ENCODE measurements at places on chromosomes 13 and 19.
A peak's percentile ranks its signal among the peaks of the same experiment; 100 is the strongest.

GRCh38 chr19:53655042-53655665, 23.4 kb downstream of the DPRX start:
- DNase-seq: no peak

DNA sequence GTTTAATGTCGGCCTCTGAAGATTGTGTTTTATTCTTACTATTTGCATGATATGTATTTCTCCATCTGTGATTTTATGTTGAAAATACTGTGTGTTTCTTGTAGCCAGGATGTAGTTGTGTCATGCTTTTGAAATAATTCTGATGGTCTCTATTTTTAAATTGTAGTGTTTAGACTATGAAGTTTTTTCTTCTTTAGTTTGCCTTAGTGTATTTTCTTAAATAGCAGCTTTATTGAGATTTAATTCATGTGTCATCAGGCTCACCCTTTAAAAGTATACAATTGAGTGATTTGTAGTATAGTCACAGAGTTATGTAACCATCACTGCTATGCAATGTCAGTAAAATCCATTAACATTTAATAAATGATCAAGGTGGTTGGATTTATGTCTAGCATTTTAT, 74.5 kb downstream of the PCCA start:
- no peak for DNase-seq

GRCh38 chr19:19342086-19343015, 21.7 kb downstream of the MAU2 start:
- no peak for DNase-seq

- DNase-seq: no peak
Observed at GRCh38 chr19:2726904-2727639, 5.9 kb upstream of the DIRAS1 start.

DNA sequence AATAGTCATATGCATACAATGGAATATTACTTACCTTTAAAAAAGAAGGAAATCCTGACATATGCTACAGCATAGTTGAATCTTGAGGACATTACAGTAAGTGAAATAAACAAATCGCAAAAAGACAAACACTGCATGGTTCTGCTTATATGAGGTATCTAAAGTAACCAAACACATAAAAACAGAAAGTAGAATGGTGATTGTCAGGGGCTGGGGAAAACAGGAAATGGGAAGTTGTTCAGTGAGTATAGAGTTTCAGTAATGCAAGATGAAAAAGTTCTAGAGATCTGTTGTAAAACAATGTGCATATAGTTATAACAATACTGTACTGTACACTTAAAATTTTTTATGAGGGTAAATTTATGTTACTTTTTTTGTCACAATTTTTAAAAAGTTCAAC, 219.4 kb downstream of the KLF5 start:
- DNase-seq: no peak

- no peak for DNase-seq
Observed at GRCh38 chr13:73943965-73944233, 190.3 kb downstream of the KLF12 start.

- no peak for DNase-seq
Observed at GRCh38 chr19:52227196-52227940, 37.5 kb downstream of the PPP2R1A start.

DNA sequence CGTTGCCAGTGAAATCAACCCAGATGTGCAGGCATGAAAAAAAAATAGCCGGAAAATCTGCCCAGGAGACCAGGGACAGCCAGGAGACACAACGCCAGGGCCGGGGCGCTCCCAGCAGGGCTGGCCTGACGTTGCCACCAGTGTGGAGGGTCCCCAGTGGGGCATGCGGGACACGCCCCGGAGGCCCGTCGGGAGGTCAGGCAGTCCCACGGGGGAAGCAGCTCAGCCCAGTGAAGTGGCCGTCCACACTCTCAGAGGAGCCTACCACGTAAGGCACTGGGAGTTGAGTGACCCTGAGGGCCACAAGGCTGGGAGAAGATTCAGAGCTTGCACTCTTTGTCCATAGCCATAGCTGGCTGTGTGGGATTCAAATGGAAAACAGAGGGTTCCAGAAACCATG, 53.2 kb upstream of the GAS6 start:
- DNase-seq: no peak

GRCh38 chr13:31742097-31742734, 2.9 kb downstream of the RXFP2 start:
- DNase-seq: peak; percentile 4

GRCh38 chr19:16429066-16429758, 42.6 kb downstream of the EPS15L1 start:
- DNase-seq: no peak

- no peak for DNase-seq
Observed at GRCh38 chr19:16001481-16002312, 52.9 kb downstream of the OR10H4 start.

DNA sequence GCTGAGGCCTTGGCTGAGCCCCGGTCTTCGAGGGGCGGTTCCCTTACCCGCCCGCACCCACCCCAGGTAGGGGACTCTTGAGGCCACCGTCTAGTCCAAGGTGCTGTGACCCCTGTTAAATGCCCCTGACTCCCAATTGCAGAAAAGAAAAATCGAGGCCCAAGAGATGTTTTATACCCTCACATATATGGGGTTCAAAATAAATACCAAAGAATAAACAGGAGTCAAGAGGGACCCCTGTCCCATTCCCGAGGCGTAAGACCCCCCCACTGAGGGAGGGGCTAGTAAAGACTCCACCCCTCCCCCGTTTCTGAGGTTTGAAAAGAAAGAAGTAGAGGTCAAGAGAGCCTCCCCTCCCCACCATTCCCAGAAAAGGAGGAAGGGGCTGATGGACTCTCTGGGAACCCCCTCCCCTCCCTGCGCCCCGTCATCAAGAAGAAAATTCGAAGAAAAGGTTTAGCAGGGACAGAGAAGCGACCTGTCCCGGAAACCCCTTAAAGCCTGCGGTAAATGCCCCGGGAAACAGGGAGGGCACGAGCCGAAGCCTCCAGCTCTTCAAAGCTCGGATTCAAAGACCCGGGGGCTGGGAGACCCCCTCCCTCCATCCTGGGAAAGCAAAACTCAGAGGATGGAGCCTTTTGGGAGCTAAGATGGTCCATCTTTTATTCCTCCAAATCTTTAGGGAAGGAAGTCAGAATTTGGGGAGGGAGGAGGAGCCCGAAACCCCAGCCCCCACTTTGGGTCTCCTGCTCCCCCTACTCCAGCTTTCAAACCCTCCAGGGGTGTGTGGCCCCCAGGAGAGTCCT, 755 bp upstream of the RAB3A start:
- no peak for DNase-seq

- no peak for DNase-seq
Observed at GRCh38 chr19:50717891-50718254, 1.7 kb downstream of the SHANK1 start.

- no peak for DNase-seq
Observed at GRCh38 chr13:27536361-27537101, 83.8 kb downstream of the LNX2 start.

GRCh38 chr13:41179593-41180250, 14.6 kb downstream of the KBTBD7 start:
- no peak for DNase-seq

Measured in NCI-H2081 treated with DMSO at 0.1 percent for 48 hours (cell line).